Activated CD4-positive, alpha-beta T cell treated with anti-CD3 and anti-CD28 coated beads for 24 hours (primary cell): ENCODE measurements at places on chromosomes 12 and 14.

DNA sequence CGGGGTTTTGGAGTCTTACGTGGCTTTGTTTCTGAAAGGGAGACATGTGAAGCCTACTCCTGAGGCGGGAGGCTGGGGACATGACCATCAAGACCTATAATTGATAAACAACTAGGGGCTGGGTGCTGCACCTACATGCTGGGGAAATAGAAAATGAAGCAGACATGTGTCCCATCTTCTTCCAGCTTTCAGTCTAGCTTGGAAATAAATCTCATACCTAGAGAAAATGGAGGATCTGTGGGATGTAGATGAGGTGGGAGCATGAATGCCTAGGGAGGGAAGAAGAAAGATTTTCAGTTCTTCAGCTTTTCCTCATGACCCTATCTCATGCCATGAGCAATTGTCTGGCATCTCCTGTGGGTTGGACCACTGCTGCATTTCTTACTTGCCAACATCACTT, 22.1 kb downstream of the EMP1 start:
- DNase-seq: no peak

GRCh38 chr12:32016680-32017482, 57.7 kb downstream of the RESF1 start:
- DNase-seq: no peak

GRCh38 chr12:96989916-96990315, 82.9 kb downstream of the NEDD1 start:
- DNase-seq: no peak

DNA sequence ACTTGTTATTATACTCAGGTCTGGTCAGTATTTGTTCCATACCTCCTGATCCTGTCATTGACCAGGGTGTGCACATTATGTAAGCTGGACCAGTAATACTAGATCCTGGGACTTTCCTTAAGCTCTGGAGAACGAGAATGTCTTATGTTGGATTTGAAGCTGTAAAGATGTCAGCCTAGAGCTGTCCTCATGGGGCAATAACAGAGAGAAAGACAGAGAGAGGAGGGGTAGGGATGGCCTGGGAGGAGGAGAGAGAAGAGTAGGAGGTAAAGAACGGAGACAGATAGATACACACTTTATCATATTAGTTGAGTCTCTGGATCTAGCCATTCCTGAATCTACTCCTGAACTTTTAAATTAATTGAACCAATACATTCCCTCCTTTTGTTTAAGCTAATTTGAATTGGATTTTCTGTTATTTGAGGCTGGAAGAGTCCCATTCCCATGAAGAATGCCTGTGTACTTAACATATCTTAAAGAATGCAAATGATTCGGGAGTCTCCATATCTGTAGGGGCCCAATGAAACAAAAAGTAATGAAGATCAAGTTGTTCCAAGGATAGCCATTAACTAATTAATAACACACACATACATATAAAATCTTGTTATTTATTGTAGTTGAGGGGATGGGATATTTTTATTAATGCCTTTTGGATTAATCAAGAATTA, 55.9 kb downstream of the PLEKHA5 start:
- no peak for DNase-seq

DNA sequence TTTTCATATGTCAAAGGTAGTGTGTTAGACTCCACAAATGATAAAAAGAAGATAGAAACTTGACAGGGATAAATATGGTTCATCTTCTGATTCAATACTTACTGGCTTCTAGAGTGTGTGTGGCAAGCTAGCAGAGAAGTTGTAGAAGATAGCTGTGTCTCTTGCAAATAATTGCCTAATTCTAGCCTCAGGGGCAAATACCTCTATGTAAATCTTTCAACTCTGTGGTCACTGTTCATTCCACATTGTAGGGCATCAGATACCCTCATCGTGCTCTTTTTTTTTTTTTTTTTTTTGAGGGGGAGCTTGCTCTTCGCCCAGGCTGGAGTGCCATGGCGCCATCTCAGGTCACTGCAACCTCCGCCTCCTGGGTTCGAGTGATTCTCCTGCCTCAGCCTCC, 1.7 kb downstream of the OLR1 start:
- no peak for DNase-seq

DNA sequence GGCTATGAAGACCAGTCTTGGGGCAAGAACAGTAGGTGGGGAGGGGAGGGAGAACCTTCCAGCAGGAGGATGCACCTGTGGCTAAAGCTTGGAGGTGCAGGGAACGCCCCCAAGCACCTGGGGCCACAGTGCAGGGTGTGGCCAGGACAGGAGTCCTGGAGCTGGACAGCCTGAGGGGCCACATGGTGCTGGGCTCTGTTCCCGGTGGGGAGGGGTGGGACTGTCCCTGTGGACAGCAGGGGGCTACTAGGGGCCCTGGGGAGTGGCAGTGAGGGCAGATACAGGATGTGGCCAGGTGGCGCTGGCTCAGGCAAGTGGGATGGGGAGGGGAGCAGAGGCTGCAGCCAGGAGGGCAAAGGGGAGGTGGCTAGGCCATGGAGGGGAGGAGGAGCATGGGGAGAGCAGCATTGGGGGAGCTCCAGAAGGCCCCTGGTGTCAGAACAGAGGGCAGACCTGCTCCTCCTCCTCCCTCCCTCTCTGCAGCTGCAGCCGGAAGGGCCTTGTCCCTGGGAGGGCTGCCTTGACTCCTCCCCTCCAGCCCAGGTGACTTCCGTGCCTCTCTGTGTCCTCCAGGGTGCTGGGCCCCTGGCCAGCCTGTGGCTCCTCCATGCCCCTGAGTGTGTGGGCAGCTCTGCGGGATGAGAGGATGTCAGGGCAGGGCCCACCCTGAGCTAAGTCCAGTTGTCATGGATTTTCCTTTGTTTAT, 68.4 kb upstream of the DLK1 start:
- no peak for DNase-seq

DNA sequence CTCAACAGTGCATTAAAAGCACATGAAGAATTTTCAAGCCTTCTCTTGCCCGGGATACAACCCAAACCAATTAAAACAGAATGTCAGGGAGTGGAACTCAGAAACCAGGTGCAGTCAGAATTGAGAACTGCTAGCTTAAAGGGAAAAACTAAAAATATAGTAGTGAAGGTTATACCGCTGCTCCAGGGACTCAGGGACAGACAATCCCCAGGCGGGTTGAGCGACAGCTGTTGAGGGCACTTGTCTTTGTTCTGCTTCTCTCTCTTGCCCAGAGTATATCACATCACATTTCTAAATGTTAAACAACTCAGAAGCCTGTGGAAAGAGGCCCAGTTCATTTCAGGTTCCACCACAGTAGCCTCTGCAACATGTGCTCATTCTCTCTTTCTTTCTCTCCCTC, 93.1 kb downstream of the SLC5A8 start:
- no peak for DNase-seq
